ENCODE measurements at places on chromosomes 1 and 21.
A peak's percentile ranks its signal among the peaks of the same experiment; 100 is the strongest.

DNA sequence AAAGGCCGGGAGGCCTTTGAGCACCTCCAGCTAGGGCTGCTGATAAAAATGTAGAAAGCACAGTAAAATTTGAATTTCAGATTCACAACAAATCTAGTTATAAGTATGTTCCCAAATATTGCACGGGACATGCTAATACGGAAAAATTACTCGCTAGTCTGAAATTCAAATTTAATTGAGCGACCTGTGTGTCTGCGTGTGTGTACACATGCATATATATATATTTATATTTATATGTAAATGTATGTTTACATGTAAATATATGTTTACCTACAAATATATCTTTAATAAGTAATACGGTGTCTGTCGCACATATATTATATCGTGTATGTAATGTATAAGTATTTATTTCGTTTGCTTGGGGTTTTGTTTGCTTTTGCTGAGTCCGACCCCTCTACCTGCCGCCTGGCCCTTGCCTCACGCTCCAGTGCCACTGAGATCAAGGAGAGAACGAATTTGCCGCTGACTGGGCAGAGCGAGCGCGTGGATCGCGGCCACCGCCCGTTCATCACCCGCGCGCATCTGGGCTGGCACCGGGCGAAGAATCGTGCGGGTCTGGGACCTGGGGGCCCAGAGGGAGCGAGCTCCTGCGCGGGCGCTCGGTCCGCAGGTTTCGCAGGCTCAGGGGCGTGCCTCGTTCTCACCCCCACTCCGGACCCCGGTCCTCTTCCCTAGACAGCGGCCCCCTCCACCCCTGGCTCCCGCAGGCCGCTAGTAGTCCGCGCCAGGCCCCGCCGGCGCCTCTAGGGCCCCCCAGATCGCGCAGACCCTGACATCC lies 534 bp upstream of the WRAP73 start:
- DNase-seq: no peak

DNA sequence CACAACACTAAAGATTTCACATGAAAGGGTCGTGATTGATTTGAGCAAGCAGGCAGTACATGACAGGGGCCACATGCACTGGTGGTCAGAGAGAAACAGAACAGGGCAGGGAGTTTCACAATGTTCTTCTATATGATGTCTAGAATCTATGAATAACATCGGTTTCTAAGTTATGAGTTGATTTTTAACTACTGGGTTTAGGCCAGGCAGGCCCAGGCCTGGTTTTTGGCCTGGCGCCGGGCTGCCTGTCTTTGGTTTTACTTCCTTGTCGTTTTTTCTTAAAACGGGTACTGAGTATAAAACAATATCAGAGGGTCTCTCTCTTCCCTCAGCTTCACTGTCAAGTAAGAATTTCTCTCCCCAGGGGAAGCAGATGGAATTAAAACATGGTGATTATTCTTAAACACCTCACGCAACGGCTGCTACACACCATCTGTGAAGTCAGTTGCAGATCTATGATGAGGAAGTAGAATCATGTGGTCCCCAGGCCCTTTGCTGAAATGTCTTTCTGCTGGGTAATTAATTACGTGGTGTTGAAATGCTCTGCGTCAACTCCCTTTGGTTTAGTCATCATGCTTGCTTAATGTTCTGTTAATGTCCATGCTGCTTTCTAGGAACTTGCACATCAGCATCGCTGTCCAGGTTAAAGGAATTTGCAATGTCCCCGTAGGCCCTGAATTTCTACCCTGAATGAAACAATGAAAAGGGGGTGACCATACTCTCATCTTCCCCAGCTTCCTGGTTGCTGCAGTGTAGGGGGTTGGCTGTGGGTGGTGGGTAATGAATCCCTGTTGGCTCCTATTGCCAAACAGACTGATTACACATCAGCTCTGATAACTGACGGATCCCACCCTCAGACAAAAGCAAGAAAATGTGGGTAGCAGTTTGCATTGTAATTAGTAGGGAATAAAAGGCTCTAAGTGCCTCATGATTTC lies 70.3 kb downstream of the SERINC2 start:
- DNase-seq: peak; percentile 13

GRCh38 chr21:32335601-32336575 lies 37.2 kb downstream of the MRAP start:
- no peak for DNase-seq

GRCh38 chr1:110628323-110629105 lies 22.4 kb upstream of the KCNA2 start:
- DNase-seq: no peak

DNA sequence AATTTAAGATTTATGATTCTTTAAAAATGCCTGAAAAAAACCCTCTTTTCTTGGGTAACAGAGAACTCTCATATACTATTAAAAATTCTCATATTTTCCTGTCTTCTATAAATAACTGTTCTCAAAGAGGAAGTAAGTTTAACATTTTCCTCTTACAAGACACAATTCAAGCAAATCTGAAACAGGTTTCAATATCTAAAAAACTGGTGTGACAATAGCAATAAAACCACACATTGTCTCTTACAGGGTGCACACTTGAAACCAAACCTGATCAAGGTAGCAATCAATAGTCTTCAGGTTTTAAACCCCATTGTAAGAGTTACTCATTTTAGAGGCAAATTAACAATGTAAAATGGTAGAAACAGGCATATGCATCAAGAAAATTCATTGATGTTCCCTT lies 28.0 kb downstream of the FUBP1 start:
- DNase-seq: no peak

- no peak for DNase-seq
These were observed 7.9 kb downstream of the PTGER3 start for GRCh38 chr1:71039661-71040262.

- DNase-seq: no peak
These were observed 44.5 kb downstream of the TRIM33 start for GRCh38 chr1:114466334-114467014.

DNA sequence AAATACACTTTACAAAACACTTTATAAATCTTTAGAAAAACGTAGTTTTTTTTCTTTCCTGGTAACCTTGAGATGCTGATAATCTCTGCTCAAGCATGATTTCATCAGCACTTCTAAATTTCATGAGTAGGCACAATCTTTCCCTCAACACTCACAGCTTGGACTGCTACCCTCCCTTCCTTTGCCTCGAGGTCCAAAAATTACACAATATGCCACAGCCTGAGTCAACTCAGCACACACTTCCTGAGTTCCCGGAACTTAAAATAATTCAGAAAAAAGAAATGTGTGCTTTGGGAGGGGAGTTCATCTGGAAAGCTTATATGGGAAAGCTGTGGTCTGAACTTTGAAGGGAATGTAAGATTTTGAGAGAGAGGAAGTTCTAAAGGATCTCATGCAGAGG lies 5.9 kb downstream of the CLCA2 start:
- no peak for DNase-seq

GRCh38 chr1:116825207-116825719 lies 71.0 kb downstream of the CD2 start:
- DNase-seq: no peak

DNA sequence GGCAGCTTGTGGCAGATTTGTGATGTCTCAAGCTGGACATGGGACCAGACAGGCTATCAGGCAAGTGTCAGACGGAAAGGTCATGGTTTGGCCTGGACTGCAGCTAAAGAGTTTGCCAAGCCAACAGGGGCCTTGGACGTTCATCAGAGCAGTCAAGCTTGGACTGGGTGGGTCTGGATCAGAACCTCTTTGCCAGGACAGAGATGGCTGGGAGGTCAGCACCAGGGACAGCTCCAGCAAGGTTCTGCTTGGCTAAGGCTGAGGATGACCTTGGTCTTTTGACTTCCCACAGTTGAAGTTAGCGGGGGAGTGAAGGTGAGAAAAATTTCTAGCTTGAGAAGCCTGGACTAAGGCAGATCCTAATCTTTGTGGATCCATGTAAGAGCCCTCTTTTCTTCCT lies 68.1 kb downstream of the GRIK3 start:
- DNase-seq: no peak

DNA sequence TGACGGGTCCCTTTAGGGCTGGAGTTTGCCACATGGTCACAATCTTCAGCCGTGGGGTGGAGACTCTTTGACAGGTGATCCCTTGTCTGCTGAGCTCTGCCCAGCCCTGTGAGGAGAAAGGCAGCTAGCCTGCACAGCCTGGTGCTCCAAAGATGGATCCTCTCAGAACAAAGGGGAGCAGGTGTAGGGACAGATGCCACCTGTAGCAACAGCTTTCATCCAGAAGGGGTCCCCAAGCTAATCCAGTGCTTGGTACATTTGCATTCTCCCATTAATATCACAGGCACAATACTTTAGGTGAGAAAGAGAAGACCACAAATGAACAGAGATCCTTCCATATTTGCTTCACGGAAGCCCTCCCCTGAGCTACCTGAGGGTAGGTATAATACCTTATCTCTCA lies 93.2 kb downstream of the CCDC185 start:
- no peak for DNase-seq

DNA sequence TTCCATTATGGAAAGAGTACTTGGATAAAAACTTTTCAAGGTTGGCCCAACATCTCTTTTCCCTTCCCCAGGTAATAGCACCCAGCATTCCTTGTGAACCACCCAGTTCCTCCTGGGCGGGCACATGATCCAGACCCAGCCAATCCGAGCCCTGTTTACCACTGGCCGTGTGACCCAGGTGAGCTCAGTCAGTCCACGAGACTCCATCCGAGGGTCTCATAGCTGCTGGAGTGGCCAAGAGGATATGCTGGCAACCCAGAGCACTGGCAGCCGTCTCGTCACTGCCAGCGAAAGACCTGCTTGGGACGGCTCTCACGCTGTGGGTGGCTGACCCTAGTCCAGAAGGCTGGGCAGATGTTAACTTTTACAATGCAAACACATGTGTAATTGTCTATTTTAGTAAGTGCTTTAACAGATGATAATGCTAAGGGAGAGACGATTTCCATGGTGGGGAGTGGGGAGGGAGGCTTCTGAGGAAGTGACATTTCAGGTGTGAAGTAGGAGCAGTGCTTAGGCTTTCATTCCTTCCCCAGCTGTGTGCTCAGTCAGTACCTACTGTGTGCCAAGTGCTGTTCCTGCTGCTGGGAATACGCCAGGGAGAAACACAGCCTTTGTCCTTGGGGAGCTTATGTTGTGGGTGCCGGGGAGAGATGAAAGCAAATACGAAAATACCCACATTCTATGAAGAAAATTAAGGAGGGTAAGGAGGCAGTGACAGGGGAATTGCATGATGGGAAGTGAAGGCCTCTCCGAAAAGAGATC lies 24.5 kb downstream of the PARK7 start:
- DNase-seq: no peak

- DNase-seq: no peak
These were observed 1079.1 kb downstream of the ADGRL2 start for GRCh38 chr1:82879701-82880305.

- DNase-seq: no peak
These were observed 7.2 kb downstream of the SNX7 start for GRCh38 chr1:98668733-98669132.

GRCh38 chr21:32181457-32181856 lies 97.4 kb downstream of the MIS18A start:
- DNase-seq: no peak

- DNase-seq: no peak
These were observed 41.0 kb upstream of the GREM2 start for GRCh38 chr1:240652961-240653409.

- no peak for DNase-seq
These were observed 88.5 kb downstream of the TRIM11 start for GRCh38 chr1:228317891-228318810.

DNA sequence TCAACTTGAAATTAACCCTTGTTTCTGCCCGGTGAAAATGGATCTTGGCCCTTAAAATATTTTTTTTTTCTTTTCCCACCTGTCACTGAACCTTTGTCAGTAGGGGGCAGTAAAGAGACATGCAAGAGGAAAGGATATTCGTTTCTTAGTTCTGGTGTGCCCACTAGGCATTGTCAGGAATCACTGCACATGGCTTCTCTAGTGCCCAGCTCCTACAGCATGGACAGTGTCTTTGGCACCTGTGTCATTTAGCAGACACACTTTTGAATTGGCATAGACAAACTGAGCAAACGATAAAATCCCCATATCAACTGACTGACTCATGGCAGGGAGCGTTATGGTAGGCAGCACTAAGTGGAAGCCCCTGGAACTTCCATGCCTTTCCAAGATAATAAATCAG lies 1048.1 kb downstream of the BRINP3 start:
- DNase-seq: no peak

GRCh38 chr1:51519865-51520699 lies 1.0 kb upstream of the EPS15 start:
- DNase-seq: peak; percentile 33

DNA sequence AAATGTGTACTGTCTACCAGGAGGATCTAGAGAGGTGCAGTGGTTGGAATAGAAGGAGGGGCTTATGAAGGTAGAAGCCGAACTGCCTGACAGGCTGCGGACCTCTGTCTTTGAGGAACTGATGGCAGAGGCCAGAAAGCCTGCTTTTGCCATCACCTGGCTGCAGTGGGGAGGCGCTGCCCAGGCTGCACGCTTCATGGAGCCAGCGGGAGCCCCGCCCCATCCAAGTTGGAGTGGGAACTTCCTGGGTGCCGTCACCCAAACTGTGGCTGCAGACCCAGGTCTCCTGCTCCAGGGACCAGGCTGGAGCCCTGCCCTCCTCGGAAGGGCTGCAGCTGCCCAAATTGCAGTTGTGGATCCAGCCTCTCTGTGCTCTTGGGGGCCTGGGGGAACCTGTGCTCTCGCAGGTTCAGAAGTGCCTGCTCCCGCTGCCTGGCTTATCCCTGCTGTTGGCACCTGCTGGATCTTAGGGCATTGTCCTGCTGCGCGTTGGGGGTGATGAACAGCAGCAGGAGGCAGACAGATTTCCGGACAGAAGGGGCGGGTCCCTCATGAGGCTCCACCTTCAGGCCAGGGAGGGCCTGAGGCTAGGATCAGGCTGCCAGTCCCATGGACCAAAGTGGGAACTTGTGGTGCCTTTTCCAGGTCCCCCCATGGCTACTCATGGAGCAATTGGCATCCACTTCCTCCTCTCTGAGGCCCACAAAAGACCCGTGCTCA lies 118.0 kb upstream of the PLPPR4 start:
- DNase-seq: no peak

DNA sequence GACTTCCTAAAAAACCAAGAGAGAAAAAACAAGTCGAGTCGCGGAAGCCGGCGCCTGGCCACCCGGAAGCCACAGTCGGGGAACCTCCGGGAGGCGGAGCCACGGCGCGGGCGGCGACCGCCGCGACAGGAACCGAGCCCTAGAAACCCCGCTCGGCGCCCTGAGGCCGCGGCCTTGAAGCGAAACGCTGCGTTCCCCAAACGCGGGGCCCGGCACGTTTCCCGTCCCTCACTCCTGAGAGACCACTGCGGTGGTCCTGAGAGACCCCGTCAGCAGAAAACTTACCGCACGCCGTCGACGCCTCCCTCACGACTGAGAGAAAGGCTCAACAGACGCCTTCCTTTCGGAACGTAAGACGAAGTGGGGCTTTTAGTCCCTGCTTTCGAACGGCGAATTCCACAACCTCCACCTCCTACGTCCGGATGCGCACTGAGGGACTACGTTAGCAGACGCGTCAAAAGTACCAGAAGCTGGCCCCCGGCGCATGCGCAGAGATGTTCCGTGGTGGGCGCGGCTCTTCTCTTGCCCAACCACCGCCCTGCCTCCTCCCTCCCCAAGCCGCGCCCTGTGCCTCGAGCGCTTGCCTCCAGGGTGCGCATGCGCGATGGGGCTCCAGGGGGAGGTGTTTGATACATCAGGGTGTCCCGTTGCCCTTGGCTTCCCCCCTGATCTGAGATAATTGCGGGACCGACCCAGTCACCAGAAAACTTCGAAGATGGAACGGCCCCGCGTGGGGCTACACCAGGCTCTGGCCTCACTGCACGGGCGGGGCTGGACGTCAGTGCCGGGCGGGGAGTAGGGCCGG lies at the start of gene RSRP1:
TSS of gene RSRP1 (minus strand) at position 431 of the 805 bp plus-strand sequence. CDS start 491 bp downstream, outside the sequence.
- peak; percentile 99 for DNase-seq

GRCh38 chr1:178510155-178510554 lies 2.8 kb upstream of the TEX35 start:
- DNase-seq: no peak
